ENCODE measurements at places on chromosomes 1 and 21.
A peak's percentile ranks its signal among the peaks of the same experiment; 100 is the strongest.

- DNase-seq, result peak; percentile 39
These were observed 1.1 kb downstream of the LRRC8C start for GRCh38 chr1:89633800-89634625.

- DNase-seq, result no peak
These were observed 9.8 kb upstream of the GPR137B start for GRCh38 chr1:236132420-236133046.

- DNase-seq, result peak; percentile 39
These were observed 162.4 kb downstream of the ZSCAN20 start for GRCh38 chr1:33634806-33635205.

GRCh38 chr1:28761189-28761588 lies 24.4 kb downstream of the YTHDF2 start:
- DNase-seq, result no peak

GRCh38 chr1:21677168-21677567 lies 8.0 kb upstream of the RAP1GAP start:
- no peak for DNase-seq

- DNase-seq, result no peak
These were observed 30.5 kb downstream of the IFI16 start for GRCh38 chr1:159040206-159040605.

DNA sequence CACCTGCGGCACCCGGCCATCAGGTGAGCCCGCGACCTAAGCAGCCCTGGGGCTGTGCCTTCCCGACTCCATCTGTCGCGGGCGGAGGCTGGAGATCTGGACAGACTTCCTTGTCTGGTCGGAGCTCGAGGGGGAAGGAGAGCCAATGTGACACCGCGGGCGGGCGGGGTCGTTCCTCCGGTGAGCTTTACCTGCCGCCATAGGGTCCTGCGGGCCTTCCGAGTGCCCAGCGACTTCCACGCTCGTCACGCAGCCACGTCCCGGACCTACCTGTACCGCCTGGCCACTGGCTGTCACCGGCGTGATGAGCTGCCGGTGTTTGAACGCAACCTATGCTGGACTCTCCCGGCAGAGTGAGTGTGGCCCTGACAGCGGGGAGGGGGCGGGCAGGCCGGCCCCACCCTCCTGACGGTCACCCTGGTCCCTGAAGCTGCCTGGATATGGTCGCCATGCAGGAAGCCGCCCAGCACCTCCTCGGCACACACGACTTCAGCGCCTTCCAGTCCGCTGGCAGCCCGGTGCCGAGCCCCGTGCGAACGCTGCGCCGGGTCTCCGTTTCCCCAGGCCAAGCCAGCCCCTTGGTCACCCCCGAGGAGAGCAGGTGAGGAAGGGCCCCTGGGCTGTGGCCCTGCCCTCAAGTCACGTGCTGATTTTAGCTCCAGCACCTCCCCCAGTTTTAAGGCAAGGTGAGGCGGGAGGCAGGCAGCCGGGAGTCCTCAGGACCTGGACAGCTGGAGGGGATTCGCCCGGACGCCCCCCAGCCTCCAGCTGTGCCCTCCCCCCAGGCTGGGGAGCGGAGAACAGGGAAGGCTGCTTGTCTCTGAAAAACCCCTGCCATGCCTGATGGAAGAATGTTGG lies 1.1 kb downstream of the PUSL1 start:
- DNase-seq, result no peak

DNA sequence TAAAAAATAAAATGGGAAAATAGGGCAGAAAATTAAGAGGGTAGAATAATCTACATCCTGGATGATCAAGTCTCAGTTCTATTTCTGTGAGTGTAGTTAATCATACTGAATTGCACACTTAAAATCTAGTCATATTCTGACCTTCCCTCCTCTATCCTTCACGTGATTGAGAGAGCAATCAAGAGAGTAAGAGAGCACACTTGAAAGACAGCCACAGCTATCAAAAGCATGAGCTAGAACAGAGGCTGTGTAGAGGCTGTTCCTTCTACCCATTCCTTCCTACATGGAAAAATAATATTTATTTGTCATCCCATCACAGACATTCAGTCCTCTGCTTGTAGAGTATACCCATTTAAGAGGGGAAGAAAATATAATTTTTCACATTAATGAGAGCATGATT lies 52.4 kb downstream of the PHC2 start:
- DNase-seq, result no peak

GRCh38 chr21:46559291-46559983 lies 45.4 kb downstream of the S100B start:
- DNase-seq, result no peak

DNA sequence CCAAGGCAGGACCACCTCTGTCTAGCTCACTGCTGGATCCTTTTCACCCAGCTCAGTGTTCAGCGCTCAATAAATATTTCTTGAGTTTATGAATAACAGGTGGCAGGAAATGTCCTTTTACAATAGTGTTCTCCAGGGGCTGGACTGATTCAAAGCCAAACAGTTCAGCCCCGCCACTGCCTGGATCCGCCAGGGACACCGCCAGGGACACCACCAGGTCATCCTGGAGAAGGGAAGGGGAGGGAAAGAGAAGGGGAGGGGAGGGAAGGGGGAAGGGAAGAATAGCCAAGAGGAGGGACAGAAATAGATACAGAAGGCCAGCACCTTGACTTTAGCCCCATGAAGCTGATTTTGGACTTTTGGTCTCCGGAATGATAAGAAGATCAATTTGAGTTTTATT lies 255.6 kb downstream of the GRIK3 start:
- no peak for DNase-seq

Data from RWPE1 (cell line).